Endothelial cell (in vitro differentiated cells): ENCODE measurements at places on chromosomes 11 and 22. TPM values are rescaled to one million over a fixed set of nuclear protein-coding genes. Genes with fewer than 3 reads are reported as not detected.

- H3K4me3 ChIP-seq, result peak overlapping the region; percentile 57
- no peaks in the 10 kb centered on the region for H3K36me3 ChIP-seq
- DNase-seq, result no peak
- peak overlapping the region; percentile 87 for H3K27ac ChIP-seq
These were observed 440 bp upstream of the SLC25A45 start for GRCh38 chr11:65382804-65383368.

- no peak overlapping the region for H3K27ac ChIP-seq
- H3K4me3 ChIP-seq, result no peak overlapping the region
- DNase-seq, result no peak
- H3K27me3 ChIP-seq, result no peaks in the 10 kb centered on the region
- H3K36me3 ChIP-seq, result peaks cover 10% of the 10 kb centered on the region
These were observed 213.9 kb downstream of the SBF2 start for GRCh38 chr11:10080138-10080537.

DNA sequence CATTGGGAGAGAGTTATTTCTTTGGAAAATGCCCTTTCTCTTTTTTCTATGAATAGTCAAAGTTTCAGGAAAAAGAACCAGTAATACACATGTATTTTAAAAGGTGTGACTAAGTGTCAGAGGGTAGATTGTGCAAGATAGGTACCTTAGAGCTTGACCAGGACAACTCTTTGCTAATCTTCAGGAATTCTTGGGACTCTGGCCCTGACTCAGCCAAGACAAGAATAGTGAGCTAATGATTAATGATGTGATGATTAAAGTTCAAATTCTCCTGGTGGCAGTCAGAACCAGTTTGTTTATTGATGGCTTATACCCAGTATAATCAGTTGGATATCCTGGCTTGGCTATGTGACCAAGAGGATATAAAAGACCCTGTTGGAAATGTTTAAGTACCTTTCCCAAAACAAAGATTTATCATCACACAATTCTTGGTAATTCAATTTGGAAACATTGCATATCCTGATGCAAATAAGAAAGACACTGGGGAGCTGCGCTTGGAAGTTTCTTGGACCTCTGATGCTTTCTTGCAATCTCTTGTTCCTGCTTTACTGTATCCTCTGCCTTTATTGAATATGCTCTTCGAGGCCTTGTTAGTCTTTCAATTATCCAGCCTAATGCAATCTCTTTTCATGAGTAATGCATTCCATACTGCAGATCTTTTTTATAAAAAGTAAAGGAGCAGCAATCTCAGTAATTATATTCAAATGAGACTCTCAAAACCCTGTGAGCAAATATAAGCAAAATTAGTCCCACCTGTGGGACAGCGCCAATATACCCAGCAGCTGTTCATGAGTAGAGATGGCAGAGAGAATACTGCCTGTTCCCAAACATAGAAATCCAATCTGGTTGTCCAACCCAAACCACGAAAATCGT lies 48.0 kb upstream of the CEP126 start:
- H3K4me1 ChIP-seq, result peaks cover 4% of the 10 kb centered on the region
- peaks cover 3% of the 10 kb centered on the region for H3K27me3 ChIP-seq
- no peak overlapping the region for H3K27ac ChIP-seq
- no peak for DNase-seq
- H3K36me3 ChIP-seq, result peaks cover 8% of the 10 kb centered on the region

DNA sequence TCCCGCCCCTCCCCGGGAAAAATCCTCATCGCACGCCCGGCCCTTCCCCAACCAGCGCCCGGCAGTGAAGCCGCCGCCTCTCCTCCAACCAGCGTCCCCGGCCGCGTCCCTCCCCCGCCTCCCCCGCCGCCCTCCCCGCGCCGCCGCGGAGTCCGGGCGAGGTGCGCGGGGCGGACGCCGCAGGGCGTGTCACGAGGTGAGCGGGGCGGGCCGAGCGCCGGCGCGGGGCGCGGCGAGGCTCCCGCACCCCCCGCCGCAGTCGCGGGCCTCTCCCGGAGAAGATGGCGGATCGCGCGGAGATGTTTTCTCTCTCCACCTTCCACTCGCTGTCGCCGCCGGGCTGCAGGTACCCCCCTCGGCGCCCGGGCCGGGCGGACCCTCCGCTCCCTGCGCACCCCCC lies at the start of gene MAPK8IP2:
Gene MAPK8IP2, plus strand, starts transcription at position 256 of the 400 bp plus-strand sequence. Its CDS starts 26 bp downstream, at position 282.
- peak within 1 kb of the TSS; percentile 16 for H3K27ac ChIP-seq
- no peak for DNase-seq
- peaks cover 7% of the 10 kb centered on the region for H3K36me3 ChIP-seq

The CHRM1 gene
- total RNA-seq, result not detected
